NCI-H2081 (cell line): ENCODE measurements at places on chromosomes 1 and 21.
A peak's percentile ranks its signal among the peaks of the same experiment; 100 is the strongest.

DNA sequence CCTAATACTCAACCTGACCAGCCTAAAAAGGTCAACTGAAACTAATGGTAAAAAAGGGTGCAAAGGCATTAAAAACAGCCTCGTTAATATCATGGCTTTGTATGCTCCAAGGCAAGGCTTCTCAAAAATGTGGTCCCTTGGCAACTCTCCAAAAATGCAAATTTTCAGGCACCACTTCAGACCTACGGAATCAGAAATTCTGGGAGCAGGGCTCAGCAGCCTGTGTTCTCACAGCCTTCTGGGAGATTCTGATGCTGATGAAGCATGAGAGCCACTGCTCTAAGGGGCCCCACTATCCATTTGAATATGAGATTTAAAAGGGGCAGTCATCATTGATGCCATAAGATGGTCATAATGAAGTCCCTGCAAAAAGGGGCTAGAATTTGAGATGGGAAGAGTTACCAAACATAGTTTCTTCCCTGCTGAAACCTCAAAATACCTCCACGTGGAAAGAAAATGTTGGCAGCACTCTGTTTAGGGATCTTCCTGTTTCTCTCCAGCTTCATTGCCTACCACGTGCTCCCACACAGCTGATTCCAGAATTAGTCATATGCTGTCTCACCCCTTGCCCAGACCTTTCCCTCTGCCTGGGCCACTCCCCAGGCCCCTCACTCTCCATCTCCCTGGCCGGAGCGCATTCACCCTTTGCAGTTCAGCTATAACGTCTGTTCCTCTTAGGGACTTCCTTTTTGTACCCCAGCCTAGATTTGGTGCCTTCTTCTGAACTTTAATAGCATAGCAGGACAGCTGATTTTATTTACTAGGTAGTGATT lies 46.7 kb downstream of the PHC2 start:
- DNase-seq, result no peak

- no peak for DNase-seq
Measured at GRCh38 chr21:32909393-32909792, 116.3 kb upstream of the OLIG2 start.

DNA sequence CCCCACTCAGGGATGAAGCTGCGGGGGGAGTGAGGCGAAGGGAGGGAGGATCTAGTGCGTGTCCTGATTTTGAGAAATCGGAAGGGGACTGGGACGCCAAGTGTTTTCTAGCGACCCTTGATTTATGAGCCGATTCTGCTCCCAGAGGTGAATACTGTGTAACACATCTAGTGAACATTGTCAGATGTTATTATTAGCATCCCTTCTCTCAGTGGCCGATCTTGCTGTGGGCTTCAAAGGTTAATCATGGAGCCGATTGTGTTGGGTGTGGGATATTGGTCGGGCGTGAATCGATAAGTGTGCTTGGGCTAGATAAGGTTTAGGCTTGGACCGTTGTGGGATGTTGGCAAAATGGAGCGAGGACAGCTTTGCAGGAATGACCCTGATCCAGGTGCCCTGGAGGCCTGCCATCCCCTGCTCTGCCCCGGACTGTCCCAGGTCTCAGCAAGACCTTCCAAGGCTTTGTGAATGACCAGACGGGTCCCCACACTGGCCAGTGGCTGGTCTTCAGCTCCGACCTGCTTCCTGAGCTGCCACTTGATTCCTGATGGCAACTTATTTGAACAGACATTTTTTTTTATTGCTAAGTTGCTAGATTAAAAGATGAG lies 2.2 kb downstream of the AJAP1 start:
- DNase-seq, result no peak

DNA sequence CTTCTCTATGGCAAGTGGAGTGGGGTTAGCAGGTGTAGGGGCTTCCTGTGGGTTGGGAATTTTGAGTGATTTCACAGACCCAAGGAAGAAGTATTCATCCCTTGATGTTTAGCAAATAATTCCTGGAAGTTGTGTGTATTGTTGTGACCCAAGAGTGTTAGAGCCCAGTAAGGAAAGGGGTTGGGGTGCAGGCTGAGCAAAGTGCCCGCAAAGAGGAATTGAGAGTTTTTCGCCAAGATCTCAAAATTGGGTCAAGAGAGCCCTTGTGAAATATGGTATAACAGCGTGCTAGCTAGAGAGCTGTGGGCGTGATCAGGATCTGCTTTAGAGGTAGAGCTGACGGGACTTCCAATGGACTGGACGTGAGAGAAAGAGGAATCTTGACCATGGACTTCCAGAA lies 73.0 kb upstream of the LAPTM5 start:
- no peak for DNase-seq

DNA sequence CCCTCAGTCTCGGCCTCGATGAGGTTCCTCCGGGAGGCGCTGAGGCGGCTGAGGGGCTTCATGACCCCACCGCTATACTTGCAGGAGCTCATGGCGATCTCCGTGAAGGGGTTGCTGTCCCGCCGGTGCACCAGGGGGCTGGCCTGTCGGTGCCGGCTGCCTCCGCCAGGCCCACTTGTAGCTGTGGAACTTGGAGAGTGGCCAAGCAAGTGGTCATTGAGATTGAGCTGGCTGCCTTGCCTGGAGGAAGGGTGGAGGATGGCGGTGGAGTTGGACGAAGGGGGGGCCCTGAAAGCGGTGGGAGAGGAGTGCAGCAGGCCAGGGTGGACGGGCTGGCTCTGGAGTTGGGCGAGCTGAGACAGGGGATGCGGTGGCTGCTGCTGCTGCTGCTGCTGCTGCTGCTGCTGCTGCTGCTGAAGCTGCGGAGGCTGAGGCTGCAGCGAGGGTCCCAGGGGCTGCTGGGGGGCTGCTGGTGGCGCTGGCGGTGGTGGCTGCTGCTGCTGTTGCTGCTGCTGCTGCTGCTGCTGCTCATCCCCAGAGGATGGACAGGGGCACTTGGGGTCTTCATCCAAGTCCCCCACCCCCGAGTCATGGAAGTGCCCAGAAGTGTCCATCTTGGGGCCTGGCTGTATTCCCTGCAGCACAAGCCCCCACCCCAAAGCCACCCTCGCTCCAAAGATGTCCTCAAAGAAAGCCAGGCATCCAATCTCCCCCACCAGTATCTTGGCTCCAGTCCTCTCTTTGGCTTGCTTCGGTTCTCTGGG lies 548 bp downstream of the KCNN3 start:
- peak; percentile 39 for DNase-seq

- no peak for DNase-seq
Measured at GRCh38 chr1:199020904-199021303, 382.1 kb downstream of the PTPRC start.

DNA sequence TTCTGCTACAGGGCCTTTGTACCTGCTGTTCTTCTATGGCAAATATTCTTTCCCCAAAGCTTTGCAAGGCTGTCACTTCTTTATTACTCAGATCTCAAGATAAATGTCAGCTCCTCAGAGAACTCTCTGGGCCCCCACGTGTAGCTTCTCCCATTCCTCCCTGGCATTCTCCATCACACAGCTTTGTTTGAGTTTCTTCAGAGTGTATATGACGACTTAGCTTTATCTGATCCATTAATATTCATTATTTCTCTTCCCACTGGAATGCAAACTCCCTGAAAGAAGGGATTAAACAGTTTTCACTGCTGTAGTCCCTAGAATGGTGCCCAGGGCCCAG lies 174.6 kb upstream of the EDN2 start:
- DNase-seq, result no peak

- no peak for DNase-seq
Measured at GRCh38 chr1:154186852-154187501, 4.9 kb downstream of the TPM3 start.

- DNase-seq, result no peak
Measured at GRCh38 chr1:39996396-39997004, 41.6 kb downstream of the MFSD2A start.

- DNase-seq, result no peak
Measured at GRCh38 chr21:25240974-25241373, 366.3 kb downstream of the MRPL39 start.

GRCh38 chr1:6345009-6345408 lies 48.6 kb downstream of the ACOT7 start:
- DNase-seq, result no peak

GRCh38 chr1:151479462-151479861 lies 20.2 kb upstream of the POGZ start:
- DNase-seq, result no peak

DNA sequence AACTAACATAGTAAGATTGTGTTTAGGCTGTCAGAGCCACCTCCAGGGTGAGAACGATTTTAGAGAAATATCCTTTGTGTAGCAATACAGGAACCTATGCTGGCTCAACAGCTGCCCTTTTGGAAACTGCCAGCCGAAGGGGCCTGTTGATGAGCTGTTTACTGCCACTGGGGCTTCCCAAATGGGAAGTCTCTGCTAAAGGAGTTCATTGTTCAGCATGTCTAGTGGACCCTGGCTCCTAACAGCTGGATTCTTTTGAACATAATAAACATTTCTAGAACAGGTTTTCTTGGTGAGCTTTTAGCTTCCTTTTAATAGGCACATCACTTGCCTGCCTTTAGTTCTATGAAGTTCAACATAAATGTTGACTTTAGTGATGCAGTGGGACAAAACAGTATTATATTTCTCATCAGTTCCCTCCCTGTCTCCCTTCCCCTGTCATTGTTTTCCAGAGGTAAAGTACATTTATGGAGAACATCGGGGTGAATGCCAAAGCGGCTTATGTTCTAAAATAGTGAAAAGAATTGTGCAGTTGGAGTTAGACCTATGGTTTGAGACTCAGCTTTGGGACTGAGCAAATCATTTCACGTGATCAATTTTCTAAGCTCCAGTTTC lies 57.4 kb downstream of the UCK2 start:
- DNase-seq, result no peak

DNA sequence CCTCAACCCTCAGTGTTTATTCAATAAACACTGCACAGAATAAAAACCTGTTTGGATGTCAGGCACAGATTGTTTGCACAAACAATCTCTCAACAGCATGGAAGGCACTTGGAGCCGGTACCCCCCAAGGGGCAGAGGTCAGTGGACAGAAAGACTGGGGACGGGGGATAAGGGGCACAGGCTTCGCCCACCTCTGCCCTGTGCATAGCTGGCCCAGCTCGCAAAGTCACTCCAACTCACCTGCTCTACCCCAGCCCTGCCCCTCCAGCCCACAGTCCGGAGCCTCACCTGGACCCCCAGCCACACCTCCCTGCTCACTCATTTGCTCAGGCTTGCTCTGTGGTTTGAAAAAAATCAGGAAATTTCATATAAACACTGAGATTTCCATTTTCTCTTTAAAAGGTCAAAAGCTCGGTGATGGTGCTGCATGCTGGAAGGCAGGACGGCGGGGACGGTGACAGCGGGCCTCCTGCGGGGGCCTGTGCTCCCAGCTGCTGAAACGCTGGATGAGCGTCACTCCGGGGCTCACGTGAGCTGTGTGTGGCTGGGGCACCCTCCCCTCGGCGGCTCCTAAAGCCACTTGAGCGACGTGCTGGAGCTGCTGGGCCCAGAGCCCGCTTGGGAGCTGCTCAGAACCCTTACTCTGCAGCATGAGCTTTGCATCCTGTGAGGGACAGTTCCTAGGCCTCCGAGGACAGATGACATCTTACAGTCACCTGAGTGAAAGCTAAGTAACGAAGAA lies 54.5 kb downstream of the PRDM15 start:
- DNase-seq, result no peak

GRCh38 chr1:174166530-174167264 lies 7.4 kb downstream of the RABGAP1L start:
- DNase-seq, result no peak

DNA sequence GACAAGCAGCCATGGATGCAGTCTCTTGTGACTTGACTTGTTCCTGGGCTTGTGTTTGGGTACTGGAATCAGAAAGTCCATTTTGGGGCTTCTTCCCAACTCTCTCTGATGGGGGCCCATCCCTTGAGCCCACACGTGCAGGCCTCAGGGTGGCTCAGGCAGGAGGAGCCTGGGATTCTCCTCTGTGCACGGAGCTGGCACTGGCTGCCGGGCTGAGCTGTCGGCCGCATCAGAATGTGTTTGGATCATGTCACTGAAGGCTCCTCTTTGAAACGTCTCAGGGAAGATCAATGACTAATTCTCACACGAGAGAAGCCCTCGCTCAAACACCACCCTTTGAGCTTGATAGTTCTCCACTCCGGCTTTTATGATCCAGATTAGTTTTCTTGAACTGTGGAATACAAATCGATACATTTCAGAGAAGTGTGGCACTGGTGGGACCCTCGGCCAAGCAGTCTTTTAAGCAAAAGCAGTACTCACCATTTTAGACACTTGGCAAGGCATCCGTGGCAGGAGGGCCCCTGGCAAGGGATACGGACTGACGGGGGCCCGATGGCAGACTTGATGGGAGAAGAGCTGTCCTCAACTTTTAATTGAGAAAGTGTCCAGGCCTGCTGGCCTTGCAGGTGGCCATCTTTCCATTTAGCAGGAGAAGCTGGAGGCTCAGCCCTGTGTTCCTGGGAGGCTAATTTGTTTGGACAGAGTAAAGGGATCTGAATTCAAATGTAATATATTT lies 220.7 kb upstream of the C1orf174 start:
- no peak for DNase-seq

- no peak for DNase-seq
Measured at GRCh38 chr1:221788466-221788865, 46.6 kb upstream of the DUSP10 start.

DNA sequence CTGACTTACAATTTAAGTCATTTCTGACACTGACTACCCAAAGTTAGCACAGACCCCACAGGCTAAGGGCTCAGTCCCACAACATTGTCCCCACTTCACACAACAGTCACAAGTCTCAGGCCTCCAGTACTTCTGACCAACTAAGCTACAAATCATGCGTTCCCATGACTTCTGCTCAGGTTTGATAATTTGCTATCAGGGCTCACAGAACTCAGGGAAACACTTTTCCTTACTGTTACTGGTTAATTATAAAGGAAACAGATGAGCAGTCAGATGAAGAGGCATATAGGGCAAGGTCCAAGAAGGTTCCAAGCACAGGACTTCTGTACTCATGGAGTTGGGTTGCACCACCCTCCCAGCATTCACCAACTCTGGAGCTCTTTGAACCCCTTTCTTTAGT lies 151.2 kb upstream of the TNR start:
- DNase-seq, result no peak

DNA sequence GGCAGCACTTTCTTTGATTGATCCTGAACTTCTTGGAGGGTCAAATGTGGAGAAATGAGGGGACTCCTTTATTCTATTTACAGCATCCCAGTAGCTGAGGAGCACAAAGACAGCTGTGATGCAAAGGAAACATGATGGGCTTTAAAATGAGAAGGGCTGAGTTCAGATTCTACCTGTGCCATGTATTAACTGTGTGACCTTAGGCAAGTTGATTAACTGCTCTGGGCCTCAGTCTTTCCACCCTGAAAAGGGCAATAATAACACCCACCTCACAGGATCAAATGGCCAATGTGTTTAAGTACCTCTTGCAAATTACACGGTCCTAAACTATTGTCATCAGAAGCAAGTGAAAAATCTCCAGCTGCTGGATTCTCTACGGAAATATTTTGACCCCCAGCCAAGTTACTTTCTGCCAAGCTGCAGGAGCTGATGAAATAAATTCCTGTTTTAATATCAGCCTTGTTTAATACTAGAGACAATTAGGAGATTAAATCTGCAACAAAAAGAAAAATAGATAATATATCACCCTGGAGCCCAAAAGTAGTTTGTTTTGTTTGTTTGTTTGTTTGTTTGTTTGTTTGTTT lies 15.7 kb downstream of the TMEM81 start:
- no peak for DNase-seq
